ENCODE measurements at places on chromosomes 7 and 10.
A peak's percentile ranks its signal among the peaks of the same experiment; 100 is the strongest.

DNA sequence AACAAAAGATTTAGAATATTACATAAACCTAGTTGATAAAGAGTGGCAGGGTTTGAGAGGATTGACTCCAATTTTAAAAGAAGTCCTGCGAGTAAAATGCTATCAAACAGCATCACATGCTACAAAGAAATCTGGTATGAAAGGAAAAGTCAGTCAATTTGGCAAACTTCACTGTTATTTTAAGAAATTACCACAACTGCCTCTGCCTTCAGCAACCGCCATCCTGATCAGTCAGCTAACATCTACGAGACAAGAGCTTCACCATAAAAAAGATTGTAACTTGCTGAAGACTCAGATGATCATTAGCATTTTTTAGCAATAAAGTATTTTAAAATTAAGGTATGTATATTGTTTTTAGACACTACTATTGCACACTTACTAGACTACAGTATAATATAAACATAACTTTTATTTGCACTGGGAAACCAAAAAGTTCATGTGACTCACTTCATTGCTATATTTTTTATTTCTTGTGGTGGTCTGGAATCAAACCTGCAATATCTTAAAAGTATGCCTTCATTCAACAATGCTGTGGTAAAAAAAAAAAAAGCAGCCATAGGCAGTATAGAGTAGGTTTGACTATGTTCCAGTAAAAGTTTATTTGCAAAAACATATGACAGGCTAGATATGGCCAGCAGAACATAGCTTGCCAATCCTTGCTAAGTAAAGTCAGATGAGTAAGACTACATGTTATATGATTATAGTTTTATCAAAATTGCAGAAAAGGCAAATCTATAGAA is 74.4 kb downstream of the GLCCI1 start:
- no peak for DNase-seq

DNA sequence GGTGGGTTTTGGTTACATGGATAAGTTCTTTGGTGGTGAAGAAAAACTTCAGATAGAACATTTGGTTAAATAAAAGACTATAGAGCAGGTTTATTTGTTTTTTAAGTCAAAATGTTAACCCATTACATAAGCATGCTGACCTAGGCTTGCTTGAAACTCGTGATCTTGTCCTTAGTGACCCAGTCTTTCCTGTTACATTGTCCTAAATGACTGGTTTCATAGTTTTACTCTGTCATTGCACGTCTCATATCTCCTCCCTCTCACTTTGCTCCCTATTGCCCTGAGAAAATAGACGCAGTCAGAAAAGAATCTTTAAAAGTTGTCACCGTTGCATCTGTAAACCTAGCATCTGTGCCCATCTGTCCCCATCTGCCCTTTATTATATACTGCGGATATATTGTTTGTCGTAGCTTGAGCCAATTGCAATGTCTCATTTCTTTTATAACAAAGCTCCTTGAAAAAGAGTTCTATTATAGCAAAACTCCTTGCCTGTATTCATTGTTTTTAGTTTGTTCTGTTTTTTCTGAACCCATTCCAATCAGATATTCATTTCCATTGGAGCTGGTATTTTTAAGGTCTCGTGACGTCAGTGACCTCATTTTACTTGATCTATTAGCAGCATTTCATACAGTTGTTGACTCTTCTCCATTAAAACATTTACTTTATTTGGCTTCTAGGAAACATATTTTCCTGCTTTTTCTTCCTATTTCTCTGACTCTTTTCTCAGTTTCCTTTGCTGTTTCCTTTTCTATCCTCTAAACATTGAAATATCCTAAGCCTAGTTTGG is 57.3 kb downstream of the HELLS start:
- DNase-seq: no peak

DNA sequence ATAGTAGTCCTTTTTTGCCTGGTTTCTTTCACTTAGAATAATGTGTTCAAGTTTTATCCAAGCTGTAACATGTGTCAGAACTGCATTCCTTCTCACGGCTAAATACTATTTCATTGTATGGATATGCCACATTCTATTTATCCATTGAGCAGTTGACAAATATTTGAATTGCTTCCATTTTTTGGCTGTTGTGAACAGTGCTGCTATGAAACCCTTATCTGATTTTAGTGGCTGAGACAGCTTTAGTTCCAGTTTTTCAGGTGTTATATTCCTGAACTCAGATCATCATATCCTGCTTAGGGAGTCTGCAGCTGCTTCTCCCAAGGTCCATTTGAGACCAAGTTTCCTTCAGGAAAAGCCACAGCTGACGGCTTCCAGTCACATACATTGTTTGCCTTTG is 339.2 kb downstream of the GRID1 start:
- no peak for DNase-seq

- no peak for DNase-seq
Observed at GRCh38 chr7:101699399-101699798, 70.3 kb upstream of the MYL10 start.

GRCh38 chr10:26759008-26759407 is 61.5 kb downstream of the PDSS1 start:
- DNase-seq: no peak

DNA sequence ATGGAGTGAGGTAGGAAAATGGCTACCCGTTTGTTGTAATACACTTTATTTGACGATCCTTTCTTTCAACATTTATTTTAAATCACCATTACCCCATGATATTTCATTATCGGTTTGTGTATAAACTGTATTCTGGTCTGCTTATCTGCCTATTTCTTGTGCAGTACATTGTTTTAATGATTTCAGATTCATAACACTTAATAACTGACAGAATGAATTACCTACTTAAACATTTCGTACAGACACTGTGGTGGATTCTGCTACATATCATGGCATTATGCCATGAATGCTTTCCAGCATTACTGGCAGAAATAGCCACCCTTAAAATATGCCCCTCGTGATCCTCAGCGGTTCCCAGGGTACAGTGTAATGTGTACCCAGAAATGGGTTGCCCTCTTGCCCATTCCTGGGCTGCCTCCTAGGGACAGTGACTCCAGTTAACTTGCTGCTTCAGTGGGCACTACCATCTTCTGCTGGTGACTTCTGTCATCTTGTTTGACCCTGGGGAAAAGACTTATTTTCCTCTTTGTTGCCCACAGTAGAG is 74.5 kb downstream of the C1GALT1 start:
- no peak for DNase-seq

GRCh38 chr7:100489824-100490223 is 6.1 kb downstream of the NYAP1 start:
- DNase-seq: peak; percentile 95

- DNase-seq: no peak
Observed at GRCh38 chr7:36204929-36205635, 52.0 kb downstream of the EEPD1 start.

DNA sequence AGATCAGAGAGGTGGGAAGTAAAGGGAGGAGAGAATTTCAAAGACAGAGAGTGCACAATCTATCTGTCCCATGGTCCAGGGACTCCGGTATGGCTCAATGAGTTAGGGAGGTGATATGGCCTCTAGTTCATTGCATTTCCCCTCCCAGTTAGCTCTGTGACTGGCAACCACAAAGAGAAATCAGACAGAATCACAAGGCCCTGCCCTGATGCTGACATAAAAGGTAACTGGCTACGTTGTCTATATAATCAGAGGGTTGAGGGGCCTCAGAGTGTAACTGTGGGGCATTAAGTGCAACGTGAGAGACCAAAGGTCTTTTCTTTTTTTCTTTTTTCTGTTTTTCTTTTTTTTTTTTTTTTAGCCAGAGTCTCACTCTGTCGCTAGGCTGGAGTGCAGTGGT is 7.3 kb upstream of the C10orf95 start:
- no peak for DNase-seq

- DNase-seq: no peak
Observed at GRCh38 chr7:5584096-5584495, 160.5 kb upstream of the TNRC18 start.

All from NCI-H1417 treated with DMSO at 0.1 percent for 48 hours (cell line).